Hematopoietic multipotent progenitor cell treated with erythropoietin and hydrocortisone succinate and interleukin-3 and kit ligand, for 8 days (in vitro differentiated cells): ENCODE measurements at places on chromosomes 3 and 15.

DNA sequence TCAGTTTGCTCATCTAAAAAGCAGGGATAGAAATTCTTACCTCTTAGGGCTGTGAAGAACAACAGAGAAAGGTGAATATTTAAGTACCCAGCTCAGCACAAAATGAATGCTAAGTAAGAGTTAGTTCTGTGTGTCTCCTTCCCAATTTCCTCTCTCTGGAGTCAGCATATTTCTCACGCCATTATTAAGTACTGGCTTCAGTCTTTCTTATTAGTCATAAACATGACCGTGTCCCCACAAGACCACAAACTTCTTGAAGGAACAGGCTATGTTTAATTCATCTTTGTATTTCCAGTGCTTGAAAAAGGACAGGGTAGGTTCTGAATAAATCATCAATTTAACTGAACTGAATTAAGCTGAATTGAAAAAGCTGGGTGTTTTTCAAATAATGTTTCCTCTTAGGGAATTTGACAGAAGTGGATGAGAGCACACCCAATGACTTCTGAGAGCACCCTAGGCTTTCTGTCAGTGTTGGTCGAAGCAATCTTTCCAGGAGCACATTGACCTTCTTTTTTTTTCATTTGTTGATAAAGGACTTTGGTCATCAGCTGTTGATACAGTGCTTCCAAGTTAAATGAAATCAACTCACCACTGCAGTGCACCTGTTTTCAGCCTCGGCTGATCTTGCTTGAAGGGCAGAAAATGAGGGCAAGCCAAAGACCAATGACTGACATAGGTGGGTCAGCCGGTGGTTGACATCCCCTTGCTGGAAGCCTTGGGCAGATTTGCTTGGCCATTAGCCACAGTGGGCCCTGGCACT is 324.6 kb downstream of the MFSD1 start:
- DNase-seq: no peak

DNA sequence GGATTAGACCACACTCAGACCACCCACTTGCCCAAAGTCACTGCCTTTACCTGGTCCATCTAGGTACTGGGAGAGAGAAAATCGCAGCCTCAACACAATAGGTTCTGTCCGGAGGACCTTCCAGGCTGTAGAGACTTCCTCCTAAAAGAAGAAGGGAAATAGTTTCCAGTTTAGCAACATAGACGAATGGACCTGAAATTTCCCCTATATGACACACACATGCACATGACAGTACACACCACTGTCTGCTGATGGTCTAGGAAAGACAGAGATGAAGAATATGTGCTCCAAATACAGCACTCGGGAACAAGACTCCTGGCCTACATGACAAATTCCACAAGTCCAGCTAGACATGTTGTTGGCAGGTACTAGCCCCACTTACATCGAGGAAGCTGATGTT is 7.3 kb downstream of the PARP6 start:
- no peak for DNase-seq

DNA sequence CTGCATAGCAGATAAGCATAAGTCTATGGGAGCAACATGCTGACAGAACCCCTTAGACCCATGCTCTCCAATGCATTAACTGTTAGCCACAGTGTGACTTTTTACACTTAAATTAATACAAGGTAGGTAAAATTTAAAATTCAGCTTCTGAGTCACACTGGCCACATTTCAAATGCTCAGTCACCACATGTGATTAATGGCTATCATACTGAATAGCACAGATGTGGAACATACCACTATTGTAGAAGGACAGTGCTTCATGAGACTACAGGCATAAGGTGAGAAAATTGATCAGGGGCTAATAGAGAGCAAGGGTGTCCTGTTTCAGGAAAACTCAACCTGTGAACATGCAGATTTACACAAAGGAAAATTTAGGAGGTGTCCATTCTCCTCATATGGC is 357.0 kb upstream of the SEMA6D start:
- DNase-seq: no peak

DNA sequence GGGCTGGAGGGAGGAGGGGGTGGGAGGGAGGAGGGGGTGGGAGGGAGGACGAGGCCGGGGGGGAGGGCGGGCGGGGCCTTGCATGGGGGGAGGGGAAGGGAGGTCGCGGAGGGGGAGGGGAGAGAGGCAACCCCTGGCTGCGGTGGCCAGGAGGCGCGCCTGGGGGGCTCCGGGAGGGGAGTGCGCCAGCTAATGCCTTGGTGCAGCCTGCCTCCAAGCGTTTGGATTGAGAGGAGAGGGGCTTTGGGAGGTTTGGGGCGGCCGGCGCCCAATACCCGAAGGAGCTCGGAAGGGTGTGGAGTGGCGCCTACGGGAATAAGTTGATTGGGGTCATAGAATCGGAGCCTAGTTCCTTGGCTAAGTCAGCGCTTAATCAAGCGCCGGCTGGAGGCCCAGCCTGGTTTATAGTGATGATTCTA is 557 bp downstream of the TFG start:
- peak; percentile 44 for DNase-seq

- peak; percentile 20 for DNase-seq
Measured at GRCh38 chr15:96053031-96053780, 277.3 kb upstream of the NR2F2 start.

DNA sequence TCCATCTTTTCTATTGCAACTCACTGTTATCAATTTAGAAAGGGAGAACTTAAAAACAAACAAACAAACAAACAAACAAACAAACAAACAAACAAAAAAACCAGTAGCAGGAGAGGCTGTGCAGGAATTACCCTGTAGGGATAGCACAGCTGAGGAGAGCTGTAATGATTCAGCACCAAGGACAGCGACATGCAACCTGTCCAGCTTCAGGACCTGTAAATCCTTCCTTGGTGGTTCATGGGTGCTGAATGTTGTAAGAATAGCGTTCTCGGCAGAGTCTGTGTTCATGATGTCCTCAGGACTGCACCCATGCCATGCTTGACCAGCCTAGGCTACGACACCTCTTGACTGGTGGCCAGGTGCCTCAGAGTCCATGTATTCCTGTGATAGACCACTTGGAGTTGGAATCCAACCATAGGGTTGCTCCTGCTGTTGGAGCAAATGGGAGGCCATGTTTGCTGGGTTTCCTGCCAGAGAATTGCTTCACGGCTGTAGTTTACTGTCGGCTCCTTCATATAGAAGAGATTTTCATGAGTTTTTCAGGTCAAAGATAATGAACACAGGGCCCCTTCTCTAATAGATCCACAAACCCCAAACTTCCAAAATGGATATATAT is 65.9 kb downstream of the CACNA2D3 start:
- DNase-seq: peak; percentile 50

GRCh38 chr3:37968813-37969595 is 21.6 kb upstream of the VILL start:
- DNase-seq: no peak

DNA sequence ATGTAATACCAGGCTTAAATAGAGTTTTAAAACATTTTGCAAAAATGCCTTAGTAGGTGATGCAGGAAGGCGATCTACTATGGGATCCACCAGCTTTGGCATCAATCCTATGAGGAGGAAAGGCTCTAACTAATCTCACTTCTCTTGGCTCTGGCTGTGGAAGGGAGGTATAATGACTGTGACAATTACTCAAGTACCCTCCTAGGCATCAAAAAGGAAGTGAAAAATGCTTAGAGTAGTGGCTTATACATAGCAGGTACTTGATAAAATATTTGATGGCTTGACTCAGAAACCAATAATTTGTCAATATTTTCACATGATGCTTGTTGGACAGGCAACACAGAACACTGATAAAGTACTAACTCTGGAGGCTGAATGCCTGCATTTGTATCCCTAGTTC is 34.1 kb upstream of the SERPINI2 start:
- DNase-seq: no peak

- no peak for DNase-seq
Measured at GRCh38 chr3:36591959-36592358, 172.4 kb downstream of the DCLK3 start.

DNA sequence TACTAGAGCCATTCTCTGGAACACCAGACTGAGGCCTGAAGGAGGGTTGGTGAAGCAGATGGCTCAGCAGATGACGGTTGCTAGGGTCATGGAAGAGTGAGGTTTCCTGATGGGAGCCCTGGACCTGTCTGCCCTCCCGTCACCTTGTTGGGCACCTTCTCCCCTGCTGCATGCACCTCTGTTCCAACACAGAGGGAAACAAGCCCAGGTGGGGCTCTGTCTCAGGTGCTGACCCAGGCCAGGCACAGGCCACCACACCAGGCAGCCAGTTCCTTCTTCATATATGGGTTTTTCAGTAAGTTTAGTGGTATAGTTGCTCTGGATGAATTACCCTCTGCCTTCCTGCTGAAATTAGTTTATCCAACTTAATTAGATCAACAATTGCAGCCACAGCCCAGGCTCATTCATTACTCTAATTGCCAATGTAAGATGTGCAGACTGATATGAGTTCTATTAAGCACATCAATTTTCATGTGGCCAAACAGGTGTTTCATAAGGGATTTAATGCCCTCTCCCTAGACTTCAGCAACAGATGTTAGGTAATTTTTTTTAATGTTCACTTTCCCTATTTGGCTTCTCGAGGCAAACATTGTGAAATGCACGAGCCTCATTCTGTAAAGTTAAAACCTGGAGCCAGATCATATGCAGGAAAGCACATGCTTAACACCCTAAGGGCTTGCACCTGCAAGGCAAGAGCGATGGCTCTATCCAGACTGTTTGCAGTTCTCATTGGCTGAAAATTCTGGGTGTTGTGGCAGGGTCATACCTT is 174.8 kb downstream of the CHDH start:
- no peak for DNase-seq

- DNase-seq: no peak
Measured at GRCh38 chr15:93987068-93987467, 244.3 kb upstream of the MCTP2 start.

DNA sequence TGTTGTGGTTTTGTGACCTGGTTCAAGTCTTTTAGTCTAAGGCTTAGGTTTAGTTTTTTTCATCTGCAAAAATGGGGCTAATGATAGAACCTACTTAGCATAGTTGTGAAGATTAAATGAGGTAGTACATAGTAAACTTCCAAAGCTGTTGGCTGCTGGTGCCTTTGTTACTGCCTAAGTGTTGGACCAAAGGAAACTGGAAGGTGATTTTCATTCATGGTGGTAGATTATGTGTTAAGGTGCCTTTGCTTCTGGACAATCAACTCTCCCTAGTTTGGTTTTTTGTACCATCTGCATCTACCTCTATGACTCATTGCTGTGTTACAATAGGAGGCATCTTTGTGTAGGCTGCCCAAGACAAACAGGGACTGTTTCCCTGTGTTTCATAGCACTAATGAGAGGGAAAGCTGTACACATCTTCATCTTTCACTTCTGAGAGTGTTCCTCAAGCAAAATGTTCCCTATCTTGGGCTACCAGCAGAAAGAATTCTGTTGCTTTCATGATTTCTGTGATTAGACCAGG is 3.2 kb downstream of the MAP2K1 start:
- no peak for DNase-seq

DNA sequence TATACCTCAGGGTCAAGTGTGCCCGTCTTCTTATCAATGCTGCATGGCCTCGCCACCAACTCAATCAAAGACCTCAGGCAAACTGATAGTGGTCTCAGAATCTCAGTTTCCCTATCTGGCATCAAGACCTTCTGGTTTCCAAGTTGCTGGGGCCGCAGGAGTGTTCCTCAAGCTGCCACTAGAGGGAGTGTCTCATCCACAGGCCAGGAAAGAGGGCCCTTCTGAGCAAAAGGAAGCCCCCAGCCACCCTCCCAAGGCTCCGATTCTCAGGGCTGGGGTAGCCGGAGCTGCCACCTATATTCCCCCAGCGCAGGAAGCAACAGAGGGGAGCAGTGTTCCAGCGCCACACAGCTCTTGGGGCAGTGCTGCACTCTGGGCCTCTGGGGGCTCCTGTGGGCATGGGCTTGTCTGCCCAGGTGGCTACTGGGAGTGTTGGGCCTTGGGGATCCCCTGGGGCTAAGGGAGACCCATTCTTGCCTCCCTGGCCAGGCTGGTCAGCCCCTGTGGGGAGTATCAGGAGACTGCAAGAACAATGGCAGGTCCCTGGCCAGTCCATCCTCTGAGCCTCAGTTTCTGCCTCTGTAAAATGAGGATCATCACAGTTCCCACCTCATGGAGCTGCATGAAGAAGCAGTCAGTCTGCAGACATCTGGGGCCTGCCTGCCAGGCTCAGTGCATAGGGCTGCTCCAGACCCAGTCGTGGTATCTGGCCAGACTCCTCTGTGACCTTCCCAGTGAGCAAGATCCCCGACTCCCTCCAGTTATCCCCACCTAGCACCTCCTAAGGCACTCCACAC is 23.4 kb upstream of the SEC13 start:
- DNase-seq: peak; percentile 37

DNA sequence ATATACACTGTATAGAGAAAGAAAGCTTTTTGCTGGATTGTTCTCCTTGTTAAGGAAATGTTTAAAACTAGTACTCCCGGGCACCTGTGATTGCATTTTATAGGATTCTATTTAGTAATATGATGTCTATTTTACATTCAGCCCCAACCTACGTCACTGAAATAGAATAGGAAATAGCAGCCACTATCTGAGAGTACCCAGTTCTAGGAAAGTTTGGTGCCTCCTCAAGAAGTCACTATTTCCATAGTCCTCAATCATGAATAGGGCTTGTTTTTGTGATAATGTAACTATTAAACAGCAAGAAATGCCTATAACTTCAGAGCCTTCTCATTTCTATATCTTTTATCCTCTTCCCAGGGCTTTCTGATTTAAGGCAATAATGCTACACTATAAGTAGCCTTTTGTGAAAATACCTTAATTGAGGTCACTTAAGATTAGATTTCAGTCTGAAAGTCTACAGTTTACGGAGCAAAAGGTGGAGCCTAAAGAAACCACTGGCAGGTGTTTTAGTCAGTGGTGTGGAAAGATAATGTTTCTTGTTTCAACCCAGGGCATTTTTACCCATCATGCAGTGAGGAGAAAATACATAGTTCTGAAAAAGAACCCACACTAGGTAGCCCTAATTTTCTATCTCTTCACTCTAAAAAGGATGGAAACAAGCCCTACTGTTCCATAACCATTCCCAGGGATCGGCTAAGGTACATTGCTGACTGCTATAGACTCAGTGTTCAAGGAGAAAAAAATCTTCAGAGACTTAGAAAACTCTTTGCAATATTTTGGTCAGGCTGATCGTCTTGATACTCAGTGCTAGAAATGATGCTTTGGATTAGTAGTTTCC is 38.7 kb downstream of the TIGIT start:
- no peak for DNase-seq

DNA sequence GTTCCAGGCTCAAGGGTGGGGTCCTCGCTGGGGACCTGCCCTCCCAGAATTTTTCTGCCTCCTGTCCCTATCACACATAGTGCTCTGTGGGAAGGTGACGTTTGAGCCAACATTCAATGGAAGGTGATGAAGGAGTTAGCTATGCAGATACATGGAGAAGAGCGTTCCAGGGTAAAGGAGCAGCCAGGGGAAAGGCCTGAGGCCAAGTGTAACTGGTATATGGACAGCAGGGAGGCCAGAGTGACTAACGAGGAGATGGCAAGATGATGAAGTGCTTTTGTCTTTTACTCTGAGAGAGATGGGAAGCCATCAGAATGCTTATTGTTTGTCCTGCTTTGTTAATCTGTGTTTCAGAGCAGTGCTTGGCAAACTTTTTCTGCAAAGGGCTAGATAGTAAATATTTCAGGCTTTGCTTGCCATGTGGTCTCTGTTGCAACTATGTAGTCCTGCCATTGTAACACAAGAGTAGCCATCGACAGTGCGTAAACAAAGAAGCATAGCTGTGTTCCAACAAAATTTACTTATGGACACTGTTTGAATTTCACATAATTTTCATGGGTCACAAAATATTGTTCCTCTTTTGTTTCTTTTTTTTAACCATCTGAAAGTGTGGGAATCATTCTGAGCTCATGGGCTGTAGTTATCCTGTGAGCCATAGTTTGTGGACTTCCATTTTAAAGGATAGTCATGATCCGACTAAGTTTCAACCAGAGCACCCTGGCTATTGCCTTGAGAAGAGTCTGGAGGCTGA is 25.8 kb upstream of the PIAS1 start:
- no peak for DNase-seq

GRCh38 chr3:172800156-172800555 is 49.6 kb downstream of the ECT2 start:
- DNase-seq: no peak
